ENCODE measurements at places on chromosomes 2 and 18. TPM values are rescaled to one million over a fixed set of nuclear protein-coding genes. Genes with fewer than 3 reads are reported as not detected.

SERPINB4 gene
- polyA plus RNA-seq, result not detected

GALNT13 gene
- 2.4 TPM for polyA plus RNA-seq

KCNE4 gene
- 18.5 TPM for polyA plus RNA-seq

ARHGEF4 gene
- polyA plus RNA-seq, result 8.4 TPM

CDH19 gene
- 0.27 TPM for polyA plus RNA-seq

DNA sequence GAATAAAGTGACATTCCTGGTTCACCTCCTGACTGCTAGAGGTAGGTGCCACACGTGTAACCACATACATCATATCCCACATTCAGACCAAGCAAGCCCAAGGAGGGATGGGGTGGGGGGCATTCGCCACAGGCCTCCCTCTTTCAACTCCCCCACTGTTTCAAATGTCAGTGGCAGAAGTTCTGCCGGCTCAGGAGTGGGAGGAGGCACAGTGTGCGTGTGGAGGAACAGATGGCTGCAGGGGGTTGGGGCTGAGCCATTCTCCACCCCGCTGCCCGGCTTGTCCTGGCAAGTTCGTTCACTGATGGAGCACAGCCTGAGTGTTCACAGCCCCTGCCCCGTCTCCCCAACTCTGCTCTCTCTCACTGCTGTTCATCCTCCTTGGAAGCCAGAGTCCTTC lies 75.4 kb upstream of the TANC1 start:
- DNase-seq, result no peak

- DNase-seq, result no peak
These were observed 87.8 kb downstream of the GBX2 start for GRCh38 chr2:236080412-236080811.

DNA sequence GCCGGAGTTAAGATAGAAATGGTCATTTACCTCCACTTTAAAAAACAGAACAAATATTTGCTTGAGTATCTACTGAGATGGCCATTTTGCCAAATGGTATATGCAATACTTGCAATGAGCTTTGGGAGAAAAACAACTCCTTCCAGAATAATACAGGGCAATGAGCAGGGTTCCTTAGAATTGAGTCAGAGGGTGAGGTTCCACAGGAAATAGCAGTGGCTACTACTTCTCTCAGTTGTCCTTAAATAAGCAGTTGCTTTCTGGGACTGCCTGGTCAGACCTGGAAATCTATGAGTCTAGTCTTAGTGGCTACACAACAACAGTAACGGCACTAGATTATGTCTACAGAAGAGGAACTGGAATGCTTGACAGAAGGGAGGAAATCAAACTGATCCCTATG lies 80.9 kb upstream of the CCDC85A start:
- no peak for DNase-seq

DNA sequence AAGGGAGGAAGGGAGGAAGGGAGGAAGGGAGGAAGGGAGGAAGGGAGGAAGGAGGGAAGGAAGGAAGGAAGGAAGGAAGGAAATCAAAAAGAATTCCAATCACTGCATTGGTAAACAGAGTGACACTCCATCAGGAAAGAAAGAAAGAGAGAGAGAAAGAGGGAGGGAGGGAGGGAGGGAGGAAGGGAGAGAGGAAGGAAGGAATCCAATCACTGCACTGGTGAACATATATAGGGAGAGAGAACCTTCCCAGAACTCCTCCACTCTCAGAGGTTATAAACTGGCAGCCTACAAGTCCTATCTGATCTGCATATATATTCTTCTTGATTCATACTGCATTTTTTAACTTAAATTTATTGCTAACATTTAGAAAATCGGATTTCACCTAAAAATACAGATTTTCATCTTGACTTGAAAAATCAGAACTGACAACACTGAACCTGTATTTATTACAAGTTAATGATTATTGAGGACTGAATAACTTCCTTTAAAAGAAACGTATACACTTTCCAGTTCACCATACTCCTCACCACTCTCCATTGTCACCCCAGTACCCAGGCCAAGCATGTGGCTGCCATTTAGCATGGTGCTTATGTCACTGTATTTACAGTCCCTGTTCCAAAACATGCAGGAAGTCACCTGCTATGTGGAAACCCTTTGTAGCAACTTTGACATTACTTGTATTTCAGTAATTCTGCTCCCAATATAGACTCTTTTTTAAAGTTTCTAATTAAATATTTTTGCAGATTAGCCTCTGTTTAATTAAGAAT lies 83.5 kb downstream of the ANTXR1 start:
- DNase-seq, result no peak

DNA sequence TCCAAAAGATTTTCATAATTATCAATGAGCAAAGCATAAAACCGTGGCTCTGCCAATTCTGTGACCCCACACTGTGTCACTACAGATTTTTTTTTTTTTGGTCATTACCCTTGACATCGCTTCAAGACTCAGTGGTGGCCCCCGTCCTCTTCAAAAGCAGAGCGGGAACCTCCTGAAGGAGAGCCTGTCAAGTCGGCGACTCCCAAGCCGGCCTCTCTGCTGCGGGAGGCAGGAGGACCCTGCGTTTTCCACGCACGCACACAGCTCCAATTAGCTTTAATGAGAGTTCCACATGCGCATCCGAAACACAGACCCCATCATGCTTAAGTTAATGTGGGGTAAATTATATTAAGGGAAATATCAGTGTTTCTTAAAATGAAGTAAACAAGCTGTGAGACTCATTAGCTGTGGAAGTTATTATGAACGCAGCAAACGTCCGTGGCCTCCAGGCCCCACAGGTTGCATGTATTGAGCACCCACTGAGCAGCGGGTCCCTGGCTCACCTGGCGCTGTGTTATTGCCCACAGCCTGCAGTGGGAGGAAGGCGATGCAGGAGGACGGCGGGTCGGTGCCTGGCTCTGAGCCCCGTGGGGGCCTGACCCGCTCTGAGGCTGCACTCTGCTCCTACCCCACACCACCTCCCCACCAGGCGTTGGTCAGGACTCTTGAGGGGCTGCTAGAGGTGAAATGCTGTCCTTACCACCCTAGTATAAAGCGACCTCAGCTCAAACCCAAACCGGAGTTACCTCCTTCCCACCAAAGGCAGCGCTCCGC lies 181.0 kb upstream of the SALL3 start:
- DNase-seq, result no peak

DNA sequence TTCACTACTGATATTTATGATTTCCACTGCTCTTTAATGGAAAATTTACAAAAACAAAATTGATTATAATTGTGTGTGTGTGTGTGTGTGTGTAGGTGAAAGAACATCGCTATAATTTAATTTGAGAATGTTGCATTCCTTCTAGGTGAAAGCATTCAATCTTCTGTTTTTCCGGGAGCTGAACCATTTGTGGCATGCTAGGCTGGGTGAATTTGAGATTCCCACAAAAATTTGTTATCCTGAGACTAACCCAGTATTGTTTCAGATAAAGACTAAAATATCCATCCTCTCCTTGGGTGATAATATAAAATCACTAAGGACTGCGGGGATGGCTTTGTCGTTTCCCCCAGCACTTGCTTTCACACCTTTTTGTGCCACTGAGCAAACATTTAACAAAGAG lies 911.2 kb upstream of the PIK3C3 start:
- no peak for DNase-seq

DNA sequence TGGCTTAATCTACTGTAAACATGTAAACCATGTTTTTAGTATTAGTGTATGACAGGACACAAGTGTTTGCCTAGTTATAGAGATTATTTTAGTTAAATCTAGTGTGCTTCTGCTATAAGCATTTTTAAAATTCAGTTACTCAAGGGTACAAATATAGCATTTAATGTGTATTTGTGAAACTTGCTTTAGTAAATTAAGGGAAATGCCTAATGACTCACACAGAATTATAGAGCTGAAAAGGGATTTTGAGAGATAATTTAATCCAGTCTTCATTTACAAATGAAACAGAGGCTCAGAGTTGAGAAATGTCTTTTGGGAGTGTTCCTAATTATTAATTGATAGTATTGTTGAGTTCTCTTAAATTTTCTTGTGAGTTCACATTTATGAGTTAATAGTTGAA lies 8.2 kb downstream of the ACTR3 start:
- no peak for DNase-seq

DNA sequence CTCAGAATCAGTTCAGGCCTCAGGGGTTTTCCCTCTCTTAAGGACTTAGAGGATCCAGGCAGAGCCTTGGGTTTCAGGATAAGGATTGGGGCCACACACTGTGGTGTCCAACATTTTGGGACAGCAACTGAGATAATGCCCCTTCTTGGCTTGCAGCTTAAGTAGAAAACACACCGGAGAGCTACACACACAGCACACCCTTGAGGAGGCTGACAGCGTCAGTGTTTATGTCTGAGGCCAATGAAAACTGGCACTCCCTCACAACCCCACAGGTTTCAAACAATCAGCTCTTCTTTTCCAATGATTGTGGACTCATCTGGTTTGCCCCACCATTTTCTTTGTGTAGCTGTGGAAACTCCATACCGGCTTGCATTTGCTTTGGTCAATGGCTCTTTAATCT lies 257.7 kb downstream of the CDCA7 start:
- DNase-seq, result no peak

GRCh38 chr2:140542627-140543026 lies 1588.2 kb downstream of the LRP1B start:
- no peak for DNase-seq
